ENCODE measurements at places on chromosomes 6 and 20.

GRCh38 chr6:82909551-82909950 lies 156.1 kb downstream of the UBE3D start:
- DNase-seq = no peak

DNA sequence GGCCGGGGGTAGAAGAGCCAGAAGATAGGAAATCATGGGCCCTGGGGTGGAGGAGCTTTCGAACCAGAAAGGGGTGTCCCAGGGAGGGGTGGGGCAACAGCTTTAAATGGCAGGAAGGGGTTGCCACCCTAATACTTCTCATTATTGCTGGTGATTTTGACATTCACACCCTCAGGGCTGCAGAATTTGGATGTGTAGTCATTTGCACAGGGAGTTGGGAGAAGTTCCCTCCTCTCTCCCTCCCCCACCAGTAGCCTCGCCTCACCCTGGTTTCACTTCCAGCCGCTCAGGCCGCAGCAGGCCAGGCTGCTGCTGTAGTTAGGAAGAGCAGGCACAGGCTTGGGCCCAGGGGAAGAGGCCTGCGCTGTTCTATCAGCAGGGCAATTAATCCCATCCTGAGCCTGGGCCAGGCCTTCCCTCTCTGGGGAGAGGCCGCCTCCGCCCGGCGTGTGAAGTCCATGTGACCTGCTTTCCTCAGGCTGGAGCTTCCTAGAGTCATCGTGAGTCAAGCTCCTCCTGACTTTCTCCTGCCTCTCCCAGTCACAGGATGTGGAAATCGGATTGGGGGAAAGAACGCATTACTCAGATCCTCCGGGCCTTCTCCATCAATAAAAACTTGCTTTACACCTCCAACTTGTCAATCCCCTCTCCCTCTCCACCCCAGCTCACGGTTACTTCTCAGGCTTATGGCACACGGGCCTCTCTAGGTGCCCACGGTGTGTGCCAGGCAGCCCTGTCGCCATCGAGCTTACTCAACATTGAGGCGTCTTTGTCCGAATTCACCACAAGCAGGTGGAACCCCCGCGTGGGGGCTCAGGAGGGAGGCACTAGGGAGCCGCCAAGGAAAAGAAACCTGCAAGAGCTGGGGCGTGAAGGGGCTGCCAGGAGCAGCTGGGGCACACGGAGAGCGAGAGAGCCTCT lies 7.8 kb downstream of the ADTRP start:
- DNase-seq = no peak

DNA sequence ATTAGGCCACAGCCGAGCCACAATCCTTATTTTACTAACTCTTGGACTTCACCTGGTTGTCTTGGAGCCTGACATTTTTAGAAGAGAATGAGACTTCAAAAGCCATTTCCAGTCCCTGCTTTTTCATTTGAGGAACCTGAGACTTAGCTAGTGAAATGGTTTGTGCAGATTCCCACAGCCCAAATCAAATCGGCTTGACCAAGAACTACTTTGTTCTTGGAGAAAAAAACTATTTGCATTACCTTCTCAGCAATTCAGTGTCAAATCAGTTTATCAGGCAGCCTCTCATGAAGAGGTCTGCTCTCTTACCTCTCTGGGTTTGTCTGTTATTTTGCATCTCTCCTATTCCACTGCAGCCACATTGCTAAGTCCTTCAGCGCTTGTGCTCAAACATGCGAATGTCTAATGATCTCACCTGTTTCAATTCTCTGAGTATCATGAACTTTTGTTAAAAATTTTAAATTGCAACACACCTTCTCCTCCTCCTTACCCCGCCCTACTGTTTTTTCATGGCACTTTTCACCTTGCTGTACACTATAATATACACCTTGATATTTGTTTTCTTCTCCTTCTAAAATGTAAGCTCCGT lies 573 bp upstream of the IFNGR1 start:
- DNase-seq = no peak

DNA sequence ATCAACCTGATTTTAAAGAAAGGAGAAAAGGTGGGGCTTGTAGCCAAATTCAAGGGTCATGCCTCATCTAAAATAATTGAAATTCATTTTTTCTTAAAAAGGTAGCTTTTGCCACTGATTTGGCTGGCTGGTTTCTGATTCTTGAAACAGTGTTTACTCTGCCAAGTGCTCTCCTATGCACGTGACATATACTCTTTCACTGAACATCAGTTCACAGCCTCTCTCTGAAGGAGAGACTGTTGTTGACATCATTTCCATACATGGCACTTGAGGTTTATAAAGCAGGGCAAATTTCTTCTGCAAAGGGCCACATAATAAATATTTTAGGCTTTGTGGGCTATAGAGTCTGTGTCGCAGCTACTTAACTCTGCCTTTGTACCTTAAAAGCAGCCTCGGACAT lies 40.4 kb upstream of the DOK5 start:
- DNase-seq = no peak

- no peak for DNase-seq
These were observed 3.8 kb upstream of the FKBP1A start for GRCh38 chr20:1396702-1397101.

- DNase-seq = peak; percentile 13
These were observed 15.8 kb upstream of the CEP162 start for GRCh38 chr6:84243240-84243639.

GRCh38 chr6:33247977-33248642 lies 23.6 kb downstream of the VPS52 start:
- DNase-seq = peak; percentile 90
